T-cell (primary cell): ENCODE measurements at places on chromosomes 2 and 18.

DNA sequence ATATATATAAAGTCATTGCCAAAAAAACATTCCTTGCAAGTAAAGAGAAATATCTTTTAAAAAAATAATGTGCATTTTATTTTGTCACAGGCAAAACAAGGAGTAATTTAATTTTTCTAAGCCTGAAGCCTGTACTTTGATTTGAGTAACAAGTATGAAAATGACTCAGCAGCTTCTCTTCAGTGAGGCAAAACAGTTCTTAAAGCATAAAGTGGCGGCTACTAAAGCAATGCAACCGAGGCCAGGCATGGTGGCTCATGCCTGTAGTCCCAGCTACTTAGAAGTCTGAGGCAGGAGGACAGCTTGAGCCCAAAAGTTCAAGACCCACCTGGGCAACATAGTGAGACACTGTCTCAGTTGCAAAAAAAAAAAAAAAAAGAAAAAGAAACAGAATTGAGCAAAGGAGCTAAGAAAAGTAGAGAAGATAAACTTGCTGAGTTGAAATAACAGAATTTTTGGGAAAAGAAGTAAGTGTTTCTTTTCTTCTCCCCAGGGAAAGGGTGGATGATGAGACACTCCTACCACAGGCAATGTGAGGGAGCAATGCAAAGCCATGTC, 29.6 kb downstream of the DOK1 start:
- DNase-seq, result no peak

- no peak for DNase-seq
Measured at GRCh38 chr2:98715812-98716451, 15.0 kb downstream of the MGAT4A start.

GRCh38 chr2:239462671-239463506, 62.1 kb upstream of the HDAC4 start:
- DNase-seq, result no peak

DNA sequence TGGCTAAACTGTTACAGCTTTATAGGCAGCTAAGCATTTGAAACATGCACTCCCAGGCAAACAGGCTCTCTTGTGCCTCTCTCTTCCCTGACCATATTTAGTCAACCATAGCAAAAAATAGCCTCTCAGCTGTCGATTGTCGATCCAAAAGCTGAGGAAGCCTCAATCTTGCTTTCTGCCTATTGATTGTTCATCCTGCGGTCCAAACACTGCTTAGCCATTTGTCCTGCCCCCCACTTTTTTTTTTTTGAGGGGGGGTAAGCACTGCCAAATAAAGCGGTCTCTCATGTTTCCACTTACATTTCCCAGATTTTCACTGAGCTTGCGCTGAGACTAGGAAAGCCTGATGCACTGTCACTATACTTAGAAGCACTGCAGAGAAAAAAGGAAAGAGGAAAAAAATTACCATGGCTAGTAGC, 90.8 kb downstream of the MIB1 start:
- DNase-seq, result no peak

GRCh38 chr2:221539246-221539645, 32.9 kb downstream of the EPHA4 start:
- DNase-seq, result no peak

- no peak for DNase-seq
Measured at GRCh38 chr2:85989288-85989865, 100.6 kb upstream of the ST3GAL5 start.

- no peak for DNase-seq
Measured at GRCh38 chr2:122515731-122516290, 760.4 kb downstream of the TSN start.

- no peak for DNase-seq
Measured at GRCh38 chr2:220165401-220165800, 538.0 kb downstream of the SLC4A3 start.

- no peak for DNase-seq
Measured at GRCh38 chr2:220002251-220002650, 374.8 kb downstream of the SLC4A3 start.

GRCh38 chr2:43207553-43208300, 18.7 kb downstream of the ZFP36L2 start:
- DNase-seq, result no peak

- no peak for DNase-seq
Measured at GRCh38 chr2:190843890-190844699, 36.5 kb upstream of the GLS start.
